ENCODE measurements at places on chromosomes 5 and 9.

DNA sequence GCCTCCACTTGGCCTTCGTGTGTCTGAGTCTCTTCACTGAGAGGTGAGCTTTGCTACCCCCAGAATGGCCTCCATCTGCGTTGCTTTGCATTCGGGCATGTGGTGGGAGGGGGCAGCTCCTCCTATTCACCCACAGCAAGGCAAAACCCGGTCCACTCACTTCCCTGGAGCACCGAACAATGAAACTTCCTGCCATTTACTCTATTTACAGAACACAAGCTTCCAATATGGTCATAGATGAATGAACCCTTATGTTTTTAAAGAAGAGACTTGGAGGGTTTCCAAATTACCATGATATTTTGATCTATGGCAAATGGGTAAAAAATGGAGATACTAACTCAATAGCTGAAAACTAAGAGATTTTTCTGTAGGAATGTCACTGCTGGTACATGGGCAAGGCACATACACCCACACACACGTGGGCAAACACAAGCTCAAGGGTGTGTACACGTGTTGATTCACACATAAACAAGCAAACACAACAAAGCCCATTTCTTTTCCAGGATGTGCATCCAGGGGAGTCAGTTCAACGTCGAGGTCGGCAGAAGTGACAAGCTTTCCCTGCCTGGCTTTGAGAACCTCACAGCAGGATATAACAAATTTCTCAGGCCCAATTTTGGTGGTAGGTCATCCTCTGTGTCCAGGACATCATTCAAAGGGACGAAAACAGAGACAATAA is 5.2 kb downstream of the GABRP start:
- no peak overlapping the region for H3K4me3 ChIP-seq
- H3K27me3 ChIP-seq = no peaks in the 10 kb centered on the region
- DNase-seq = no peak
- no peaks in the 10 kb centered on the region for H3K36me3 ChIP-seq
- H3K27ac ChIP-seq = no peak overlapping the region
- H3K4me1 ChIP-seq = no peaks in the 10 kb centered on the region

GRCh38 chr5:39742916-39743315 is 318.1 kb upstream of the DAB2 start:
- DNase-seq = no peak
- H3K4me1 ChIP-seq = no peaks in the 10 kb centered on the region
- H3K27me3 ChIP-seq = no peaks in the 10 kb centered on the region
- no peaks in the 10 kb centered on the region for H3K36me3 ChIP-seq
- H3K27ac ChIP-seq = no peak overlapping the region

GRCh38 chr9:121249563-121249962 is 18.4 kb upstream of the GSN start:
- no peaks in the 10 kb centered on the region for H3K36me3 ChIP-seq
- H3K4me1 ChIP-seq = no peaks in the 10 kb centered on the region
- H3K4me3 ChIP-seq = no peak overlapping the region
- H3K27me3 ChIP-seq = no peaks in the 10 kb centered on the region
- no peak overlapping the region for H3K27ac ChIP-seq

GRCh38 chr5:114358329-114358728 is 3.5 kb upstream of the KCNN2 start:
- H3K4me3 ChIP-seq = no peak overlapping the region
- no peaks in the 10 kb centered on the region for H3K4me1 ChIP-seq
- no peak for DNase-seq
- peaks cover 35% of the 10 kb centered on the region for H3K27me3 ChIP-seq
- no peaks in the 10 kb centered on the region for H3K36me3 ChIP-seq

GRCh38 chr9:137267933-137268355 is 9.6 kb upstream of the TOR4A start:
- H3K36me3 ChIP-seq = peaks cover 19% of the 10 kb centered on the region
- H3K4me3 ChIP-seq = no peak overlapping the region
- H3K4me1 ChIP-seq = no peaks in the 10 kb centered on the region
- no peaks in the 10 kb centered on the region for H3K27me3 ChIP-seq

GRCh38 chr5:163460562-163461171 is at the start of gene HMMR:
Gene HMMR, plus strand, starts transcription at chr5:163460632. Its CDS starts 61 bp downstream, at chr5:163460693.
- peak within 1 kb of the TSS; percentile 83 for H3K4me3 ChIP-seq
- peaks cover 14% of the 10 kb centered on the region for H3K36me3 ChIP-seq
- H3K4me1 ChIP-seq = peaks cover 12% of the 10 kb centered on the region
- H3K27me3 ChIP-seq = no peaks in the 10 kb centered on the region

- H3K4me1 ChIP-seq = peaks cover 4% of the 10 kb centered on the region
- H3K36me3 ChIP-seq = peaks cover 85% of the 10 kb centered on the region
- H3K4me3 ChIP-seq = no peak overlapping the region
- DNase-seq = no peak
- peak overlapping the region; percentile 44 for H3K27ac ChIP-seq
Observed at GRCh38 chr5:150694612-150695011, 6.2 kb downstream of the RBM22 start.

DNA sequence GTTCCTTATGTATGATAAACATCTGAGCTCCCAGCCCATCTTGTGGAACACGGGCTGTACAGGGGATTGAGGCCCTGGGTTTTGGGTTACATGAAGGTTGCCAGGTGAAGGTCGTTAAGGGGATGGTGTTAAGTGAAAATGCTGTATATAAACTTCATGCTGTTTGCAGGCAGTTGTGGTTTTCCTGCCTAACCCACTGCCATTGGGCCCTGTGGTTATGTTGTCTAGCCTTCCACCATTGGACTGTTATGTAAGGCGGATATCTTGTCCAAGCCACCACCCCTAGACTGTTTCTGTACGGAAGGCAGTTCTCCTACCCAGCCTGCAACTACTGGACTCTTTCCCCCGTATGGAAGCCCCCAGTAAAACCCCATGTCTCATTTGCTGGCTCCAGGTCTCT is 246.1 kb downstream of the KIF4B start:
- no peak overlapping the region for H3K27ac ChIP-seq
- H3K36me3 ChIP-seq = no peaks in the 10 kb centered on the region
- no peaks in the 10 kb centered on the region for H3K27me3 ChIP-seq

- no peaks in the 10 kb centered on the region for H3K27me3 ChIP-seq
- peaks cover 2% of the 10 kb centered on the region for H3K4me1 ChIP-seq
- H3K4me3 ChIP-seq = no peak overlapping the region
Observed at GRCh38 chr5:9168791-9169556, 376.9 kb downstream of the SEMA5A start.

- no peak for DNase-seq
- no peak overlapping the region for H3K4me3 ChIP-seq
- H3K4me1 ChIP-seq = no peaks in the 10 kb centered on the region
Observed at GRCh38 chr9:71665247-71665646, 103.1 kb downstream of the CEMIP2 start.

- no peak overlapping the region for H3K4me3 ChIP-seq
- no peaks in the 10 kb centered on the region for H3K4me1 ChIP-seq
- DNase-seq = no peak
Observed at GRCh38 chr9:32886021-32886420, 102.7 kb downstream of the TMEM215 start.

GRCh38 chr9:76153339-76153738 is 240.9 kb downstream of the RFK start:
- no peak overlapping the region for H3K27ac ChIP-seq
- H3K4me1 ChIP-seq = no peaks in the 10 kb centered on the region
- peaks cover 12% of the 10 kb centered on the region for H3K27me3 ChIP-seq
- H3K36me3 ChIP-seq = no peaks in the 10 kb centered on the region

- no peaks in the 10 kb centered on the region for H3K36me3 ChIP-seq
- peak; percentile 44 for DNase-seq
- H3K4me3 ChIP-seq = no peak overlapping the region
- peaks cover 65% of the 10 kb centered on the region for H3K27me3 ChIP-seq
Observed at GRCh38 chr9:92807031-92807756, 42.6 kb upstream of the BICD2 start.

DNA sequence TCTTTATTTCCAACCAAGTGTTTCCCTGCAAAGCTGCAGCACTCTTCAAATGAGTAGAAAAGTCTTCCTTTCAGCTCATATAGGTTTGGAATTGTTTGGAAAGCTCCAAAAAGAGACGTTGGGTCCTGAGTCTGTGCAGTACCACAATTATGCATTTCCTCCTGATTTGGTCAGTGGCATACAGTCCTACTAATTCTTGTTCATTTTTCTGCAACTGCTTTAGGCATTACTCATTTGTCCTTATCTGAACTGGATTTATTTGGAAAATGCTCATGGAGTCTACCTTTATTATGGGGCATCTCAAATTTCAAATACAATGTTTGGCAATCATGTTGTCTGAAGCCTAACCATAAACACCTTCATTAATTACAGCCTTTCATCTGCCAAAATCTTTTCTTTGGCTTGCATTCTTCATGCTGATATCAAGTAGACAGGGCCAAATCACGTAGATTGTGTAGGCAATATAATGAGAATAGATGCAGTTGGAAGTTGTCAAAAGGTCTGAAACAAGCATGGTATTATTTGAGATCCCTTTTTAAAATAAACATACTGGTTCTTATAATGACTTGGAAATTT is 232.8 kb downstream of the TLE1 start:
- H3K27me3 ChIP-seq = no peaks in the 10 kb centered on the region
- no peaks in the 10 kb centered on the region for H3K4me1 ChIP-seq
- no peak overlapping the region for H3K27ac ChIP-seq
- H3K36me3 ChIP-seq = no peaks in the 10 kb centered on the region

DNA sequence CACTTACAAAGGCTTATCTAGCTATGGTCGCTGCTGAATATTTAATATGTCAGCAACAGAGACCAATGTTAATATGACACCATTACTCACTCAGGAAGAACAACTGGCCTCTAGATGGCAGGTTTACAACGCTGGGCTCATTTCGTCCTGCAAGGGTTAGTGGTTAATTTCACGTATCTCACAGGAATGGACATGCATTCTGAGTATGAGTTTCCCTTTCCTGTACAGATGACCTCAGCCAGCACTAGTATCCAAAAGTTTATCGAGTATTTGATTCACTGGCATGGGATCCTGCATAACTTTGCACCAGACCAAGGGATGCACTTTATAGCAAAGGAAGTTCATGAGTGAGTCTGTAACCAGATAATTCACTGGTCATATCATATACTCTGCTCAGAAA is 8.7 kb upstream of the TRPC7 start:
- H3K4me1 ChIP-seq = no peaks in the 10 kb centered on the region
- no peak overlapping the region for H3K4me3 ChIP-seq
- no peaks in the 10 kb centered on the region for H3K27me3 ChIP-seq
- H3K27ac ChIP-seq = no peak overlapping the region

DNA sequence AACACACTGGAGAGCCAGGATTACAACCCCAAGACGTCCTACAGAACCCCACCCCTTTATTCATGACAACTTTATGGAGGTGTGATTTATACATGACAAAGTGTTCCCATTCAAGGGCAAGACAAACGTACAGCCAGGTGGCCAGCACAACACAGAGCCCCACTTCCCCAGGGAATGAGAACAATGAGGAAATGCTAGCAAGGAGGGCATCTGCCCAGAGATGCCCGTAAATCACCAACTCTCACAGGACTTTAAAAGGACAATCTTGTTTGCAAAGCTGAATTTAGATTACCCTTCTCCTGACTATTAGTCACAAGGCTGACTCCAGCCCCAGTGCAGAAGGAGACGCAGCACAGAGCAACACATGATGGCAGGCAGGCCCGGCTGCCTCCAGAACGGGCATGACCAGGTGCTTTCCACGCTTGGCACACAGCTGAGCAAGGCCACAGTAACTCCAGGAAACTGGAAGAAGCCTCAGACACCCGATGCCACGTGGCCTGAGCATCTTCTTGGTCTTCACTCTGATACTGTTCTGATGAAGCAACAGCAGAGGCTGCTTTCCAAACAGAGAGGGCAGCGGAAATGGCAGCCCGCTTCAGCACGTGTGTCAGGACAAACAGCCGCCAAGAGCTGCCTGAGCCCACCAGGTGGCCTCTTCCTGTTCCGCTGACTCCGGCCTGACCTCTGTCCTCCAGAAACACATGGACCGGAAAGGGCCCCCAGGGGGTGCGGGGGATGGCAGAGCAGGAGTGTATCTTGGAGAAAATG is 51.4 kb downstream of the ROR2 start:
- no peaks in the 10 kb centered on the region for H3K27me3 ChIP-seq
- H3K27ac ChIP-seq = no peak overlapping the region
- H3K4me3 ChIP-seq = no peak overlapping the region
- no peaks in the 10 kb centered on the region for H3K36me3 ChIP-seq
- peaks cover 65% of the 10 kb centered on the region for H3K4me1 ChIP-seq

GRCh38 chr5:751496-751895 is 33.0 kb downstream of the ZDHHC11B start:
- peak; percentile 1 for DNase-seq
- H3K4me3 ChIP-seq = no peak overlapping the region
- H3K27me3 ChIP-seq = no peaks in the 10 kb centered on the region
- H3K4me1 ChIP-seq = no peaks in the 10 kb centered on the region

DNA sequence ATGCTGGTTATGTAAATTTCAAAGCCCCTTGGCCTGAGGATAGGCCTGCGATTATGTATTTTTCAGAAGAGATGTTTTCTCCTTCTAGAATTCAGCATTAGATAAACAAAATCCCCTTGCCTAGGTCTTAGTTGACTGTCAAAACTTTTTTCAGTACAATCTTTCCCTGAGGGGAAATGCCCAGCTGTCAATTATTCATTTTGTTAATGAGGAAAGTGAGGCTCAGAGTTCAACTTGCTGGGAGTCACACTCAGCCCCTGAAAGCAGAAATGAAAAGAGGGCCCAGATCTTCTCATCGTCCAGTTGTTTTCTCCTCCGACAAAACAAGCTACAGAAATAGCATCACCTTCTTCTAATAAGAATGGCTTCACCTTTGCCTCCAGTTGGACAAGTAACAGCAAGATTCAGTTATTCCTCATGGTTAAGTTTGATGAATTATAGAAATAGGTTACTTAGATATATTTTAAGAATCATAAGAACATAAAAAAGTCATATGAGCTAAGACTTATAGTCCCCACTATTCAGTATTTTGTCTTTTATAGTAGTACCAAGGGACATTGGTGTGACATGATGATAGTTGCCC is 627.1 kb upstream of the WWC1 start:
- no peaks in the 10 kb centered on the region for H3K36me3 ChIP-seq
- no peak overlapping the region for H3K27ac ChIP-seq
- H3K4me1 ChIP-seq = no peaks in the 10 kb centered on the region
- no peak overlapping the region for H3K4me3 ChIP-seq
- no peak for DNase-seq
- H3K27me3 ChIP-seq = no peaks in the 10 kb centered on the region

- no peaks in the 10 kb centered on the region for H3K4me1 ChIP-seq
- H3K27ac ChIP-seq = no peak overlapping the region
- H3K36me3 ChIP-seq = no peaks in the 10 kb centered on the region
- DNase-seq = no peak
Observed at GRCh38 chr9:29717631-29718030, 2144.3 kb upstream of the C9orf72 start.

DNA sequence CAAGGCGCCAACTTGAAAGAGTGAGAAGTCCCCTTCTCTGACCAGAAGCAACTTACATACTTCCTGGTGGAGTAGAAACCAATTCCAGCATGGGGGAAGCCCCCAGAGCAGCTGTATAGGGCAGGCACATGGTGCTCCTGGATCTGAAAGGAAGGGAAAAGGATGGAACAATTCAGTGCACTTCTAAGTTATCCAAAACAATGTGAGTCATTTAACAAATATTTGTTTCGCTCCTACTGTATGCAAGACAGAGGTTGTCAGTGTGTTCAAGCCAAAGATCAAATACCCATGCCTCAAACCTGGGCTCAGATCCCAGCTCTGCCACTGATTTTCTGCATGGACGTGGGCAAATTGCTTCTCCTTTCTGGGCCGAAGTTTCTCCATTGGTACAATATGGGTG is 67.1 kb downstream of the LHX2 start:
- no peak overlapping the region for H3K4me3 ChIP-seq
- no peaks in the 10 kb centered on the region for H3K4me1 ChIP-seq
- H3K27ac ChIP-seq = peak overlapping the region; percentile 33
- peaks cover 4% of the 10 kb centered on the region for H3K27me3 ChIP-seq
